ENCODE measurements at places on chromosomes 4 and X.
A peak's percentile ranks its signal among the peaks of the same experiment; 100 is the strongest.

DNA sequence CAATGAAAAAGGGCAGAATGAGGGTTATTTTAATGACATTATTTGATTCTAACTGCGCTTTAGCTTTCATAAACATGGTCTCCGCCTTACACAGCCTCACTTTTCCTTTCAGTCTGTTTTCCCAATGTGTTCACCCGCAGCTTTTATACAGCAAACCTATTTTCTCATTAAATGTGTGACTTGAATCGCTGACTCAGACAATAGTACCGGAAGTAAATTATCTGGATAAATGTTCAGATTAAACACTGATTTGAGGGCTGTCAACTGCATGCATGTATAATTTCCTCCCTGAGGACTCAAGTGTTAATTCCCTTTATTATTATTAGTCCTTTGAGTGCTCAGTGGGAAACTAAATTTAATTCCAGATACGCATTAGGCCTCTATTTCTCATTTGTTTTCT, 117.3 kb downstream of the FAM133A start:
- DNase-seq, result no peak

GRCh38 chr4:52250154-52250553, 199.1 kb downstream of the SPATA18 start:
- DNase-seq, result no peak

DNA sequence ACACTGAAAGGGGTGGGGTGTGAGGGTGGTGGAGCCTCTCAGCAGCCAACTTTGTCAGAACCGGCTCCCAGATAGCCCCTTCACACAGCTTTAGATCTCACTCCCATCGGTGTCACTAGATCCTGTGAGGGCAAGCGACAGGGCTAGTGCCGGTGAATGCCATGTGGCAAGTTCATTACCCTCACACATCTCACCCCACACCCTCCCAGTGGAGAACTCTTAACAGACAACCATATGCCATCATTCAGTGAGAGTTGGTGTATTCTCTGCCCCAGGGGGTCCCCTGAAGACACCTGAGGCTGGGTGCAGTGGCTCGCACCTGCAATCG, 15.3 kb downstream of the SEPTIN6 start:
- DNase-seq, result no peak

DNA sequence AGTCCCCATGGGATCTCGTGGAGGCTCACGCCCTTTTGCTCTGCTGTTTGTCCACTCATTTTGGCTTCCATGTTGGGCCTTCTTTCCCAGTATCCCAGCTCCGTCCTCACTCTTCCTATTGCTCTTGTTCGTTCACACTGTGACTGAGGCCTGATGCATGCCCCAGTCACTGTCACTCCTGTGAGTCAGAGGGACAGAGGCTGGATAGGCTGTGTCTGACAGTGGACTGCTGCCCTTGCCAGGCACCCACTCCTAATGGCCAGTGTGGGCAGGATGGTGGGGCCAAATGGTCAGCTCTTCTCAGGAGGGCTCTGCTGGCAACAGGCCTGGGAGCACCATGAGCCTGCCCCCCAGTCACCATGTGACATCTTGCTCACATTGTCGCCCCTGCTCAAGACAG, 40.0 kb downstream of the HADH start:
- DNase-seq, result no peak

- DNase-seq, result no peak
These were observed 914.5 kb downstream of the NLGN4X start for GRCh38 chrX:5314148-5314547.

DNA sequence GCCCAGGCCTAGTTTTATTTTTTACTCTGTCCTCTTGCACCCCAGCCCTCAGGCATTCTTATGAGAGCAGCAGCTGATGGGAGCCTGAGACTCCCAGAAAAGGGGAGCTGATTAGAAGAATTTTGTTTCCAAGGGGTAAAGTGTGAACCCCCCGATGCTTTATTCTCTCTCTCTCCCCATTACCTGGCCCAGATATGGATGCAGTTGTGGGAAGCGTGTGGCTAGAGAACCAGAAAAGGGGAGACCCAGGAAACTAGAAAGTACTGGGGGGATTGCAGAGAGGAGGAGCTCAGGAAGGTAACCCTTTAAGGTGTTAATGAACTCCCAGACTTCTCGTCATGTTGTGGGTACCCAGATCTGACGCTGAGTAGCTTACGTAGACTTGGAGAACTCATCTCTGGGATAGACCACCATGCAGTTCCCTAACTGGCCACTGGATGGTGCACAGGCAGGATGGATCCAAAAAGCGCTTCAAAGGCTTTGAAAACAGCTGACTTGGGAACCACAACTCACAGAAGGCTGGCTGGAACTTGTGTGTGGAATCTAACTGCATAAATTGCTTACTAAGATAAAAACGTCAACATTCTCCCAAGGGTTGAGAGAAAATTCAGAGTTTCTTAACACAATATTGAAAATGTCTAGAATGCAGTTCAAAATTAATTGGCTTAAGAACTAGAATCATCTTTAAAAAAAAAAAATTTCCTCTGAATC, 64.7 kb downstream of the TBC1D14 start:
- DNase-seq, result peak; percentile 85

DNA sequence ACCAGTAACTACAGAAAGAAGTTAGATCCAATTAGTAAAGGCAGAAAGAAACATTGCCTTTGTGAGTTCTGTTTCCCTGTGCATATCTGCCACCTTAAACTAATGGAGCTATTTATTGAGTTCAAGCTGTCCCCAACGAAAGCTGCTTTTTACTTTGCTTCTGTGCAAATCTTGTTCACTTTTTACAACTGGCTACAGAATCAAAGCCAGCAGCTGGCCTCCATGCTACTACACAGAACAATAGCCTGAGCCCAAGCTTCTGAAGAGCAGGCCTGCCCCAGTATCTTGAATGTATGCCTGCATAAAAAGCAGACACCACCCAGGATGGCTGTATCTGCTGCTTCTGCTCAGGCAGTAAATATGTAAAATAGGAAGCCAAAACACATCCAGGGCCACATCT, 28.1 kb downstream of the ANK2 start:
- no peak for DNase-seq

- no peak for DNase-seq
These were observed 91.1 kb downstream of the NFKB1 start for GRCh38 chr4:102592256-102592655.

GRCh38 chrX:77434962-77435361, 12.2 kb upstream of the FGF16 start:
- peak; percentile 23 for DNase-seq

- no peak for DNase-seq
These were observed 124.0 kb upstream of the NOCT start for GRCh38 chr4:138891631-138892031.

DNA sequence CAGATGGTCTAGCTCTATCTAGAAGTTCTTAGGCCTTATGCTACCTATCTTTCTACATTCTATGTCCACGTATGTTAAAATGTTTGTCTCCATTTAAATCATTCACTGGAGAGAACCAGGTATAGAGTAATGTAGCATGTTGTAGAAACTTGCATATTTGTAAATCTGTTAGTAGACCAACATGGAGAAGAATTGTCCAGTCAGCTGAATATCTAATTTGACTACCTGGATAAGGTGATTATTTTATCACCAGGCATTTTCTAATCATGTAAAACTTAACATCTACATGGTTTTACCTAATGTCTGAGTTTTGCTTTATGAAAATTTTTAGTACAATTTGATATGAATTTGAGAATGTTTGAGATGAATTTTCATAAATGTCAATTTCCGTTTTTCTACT, 19.5 kb downstream of the REST start:
- no peak for DNase-seq

DNA sequence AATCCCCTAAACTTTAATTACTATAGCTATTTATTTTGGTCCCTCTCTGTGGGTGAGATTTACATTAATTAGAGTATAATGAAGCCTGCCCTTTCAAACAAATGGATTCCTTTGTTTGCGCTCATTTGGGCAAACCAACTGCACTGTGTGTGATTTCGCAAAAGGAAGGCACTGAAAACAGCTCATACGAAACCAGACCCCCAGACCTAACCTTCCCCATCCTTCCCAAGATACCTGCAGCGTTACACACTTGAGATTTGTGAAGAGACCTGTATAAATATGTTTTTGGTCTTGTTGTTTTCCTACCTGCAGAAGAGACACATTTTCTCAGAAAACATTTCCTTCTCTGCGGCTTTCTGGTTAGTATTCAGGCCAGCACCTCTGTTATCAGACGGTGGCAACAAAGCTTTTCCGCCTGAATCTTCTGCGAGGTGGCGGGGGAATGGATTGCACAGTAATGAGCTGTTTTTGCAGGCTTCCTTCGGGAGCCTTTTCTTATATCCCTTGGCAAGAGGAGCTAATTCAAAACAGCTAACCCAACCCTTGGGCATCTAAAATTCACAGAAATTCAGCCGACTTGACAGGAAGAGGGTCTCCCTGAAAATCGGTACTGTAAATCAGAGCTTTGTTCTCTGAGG, 47.6 kb downstream of the CBLL2 start:
- no peak for DNase-seq

DNA sequence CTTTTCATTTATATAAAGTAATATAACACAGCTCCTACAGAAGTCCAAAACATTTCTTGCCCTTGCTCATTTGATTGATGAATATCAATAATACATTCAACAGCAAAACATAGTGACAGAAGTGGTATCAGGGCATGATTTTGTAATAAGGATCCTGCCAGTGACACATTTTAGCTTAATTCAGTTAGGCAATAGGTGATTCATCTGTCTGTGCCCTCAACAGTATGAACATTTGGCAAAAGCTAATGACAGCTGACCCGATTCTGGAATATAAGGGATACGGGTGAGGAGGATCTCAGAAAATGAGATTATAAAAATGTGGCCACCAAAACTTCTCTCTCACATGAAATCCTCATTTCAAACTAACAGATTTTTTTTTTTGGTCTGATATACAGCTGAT, 294.0 kb downstream of the CAMK2D start:
- peak; percentile 78 for DNase-seq

GRCh38 chr4:150960079-150960478, 55.0 kb downstream of the LRBA start:
- DNase-seq, result peak; percentile 67

- no peak for DNase-seq
These were observed 645 bp downstream of the APLN start for GRCh38 chrX:129653971-129654651.

- DNase-seq, result no peak
These were observed 38.6 kb downstream of the MAP9 start for GRCh38 chr4:155338196-155338595.

DNA sequence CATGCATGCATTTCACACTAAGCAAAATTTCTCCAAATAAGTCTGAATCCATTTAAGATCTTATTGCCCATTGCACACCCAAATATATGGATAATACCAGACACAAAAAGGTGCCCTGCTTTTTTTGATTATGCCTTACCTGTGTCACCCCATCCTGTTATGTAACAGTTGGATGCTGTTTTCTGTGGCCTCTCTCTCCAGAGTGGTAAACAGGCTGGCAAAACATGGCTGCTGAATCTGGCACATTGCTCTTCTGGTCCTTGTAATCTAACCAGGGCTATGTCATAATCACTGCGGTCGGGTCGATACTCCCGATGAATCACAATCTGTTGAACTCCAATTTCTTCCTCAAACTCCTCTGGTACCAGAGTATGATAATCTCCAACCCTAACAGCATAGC, 70.1 kb downstream of the PRSS12 start:
- DNase-seq, result no peak

DNA sequence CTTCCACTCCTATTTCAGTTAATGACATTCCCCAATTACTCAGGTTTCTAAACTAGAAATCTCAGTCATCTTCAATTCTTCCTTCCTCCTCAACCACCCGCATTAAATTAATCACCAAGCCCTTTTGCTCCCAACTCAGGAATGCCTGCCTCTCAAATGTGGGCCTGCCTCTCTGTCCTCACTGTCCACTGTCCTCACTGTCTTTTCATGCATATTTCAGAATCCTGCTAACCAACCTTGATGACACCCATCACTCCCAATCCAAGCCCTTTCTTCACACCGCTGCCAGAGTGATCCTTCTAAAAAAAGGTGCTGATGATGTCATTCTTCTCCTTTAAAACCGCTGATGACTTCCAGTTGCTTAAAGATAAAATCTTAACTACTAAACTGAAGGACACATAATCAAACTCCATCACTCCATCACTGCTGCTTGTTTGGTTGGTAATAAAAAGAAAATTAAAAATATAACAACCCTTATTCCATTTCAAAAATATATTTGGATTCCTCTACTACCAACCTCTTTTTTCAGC, 5.1 kb upstream of the APBB2 start:
- no peak for DNase-seq

- no peak for DNase-seq
These were observed 8.8 kb upstream of the CHRDL1 start for GRCh38 chrX:110804446-110804845.

DNA sequence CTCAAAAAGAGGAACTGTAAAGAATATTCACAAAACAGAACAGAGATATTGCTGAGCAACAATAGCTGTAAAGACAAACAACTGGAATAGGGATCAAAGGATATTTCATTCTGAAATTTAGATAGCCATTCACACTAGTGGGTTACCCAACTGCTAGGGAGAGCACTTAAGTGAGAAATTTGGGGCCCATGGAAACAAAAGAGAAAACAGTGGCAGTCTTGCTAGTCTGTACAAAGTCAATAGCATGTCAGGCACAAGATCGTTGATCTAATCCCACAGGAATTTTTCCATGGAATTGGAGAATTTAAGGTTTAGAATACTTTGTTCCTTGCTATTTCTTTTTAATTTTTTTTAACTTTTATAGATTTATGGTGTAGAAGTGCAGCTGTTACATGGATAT, 467.0 kb downstream of the PCDH18 start:
- no peak for DNase-seq

DNA sequence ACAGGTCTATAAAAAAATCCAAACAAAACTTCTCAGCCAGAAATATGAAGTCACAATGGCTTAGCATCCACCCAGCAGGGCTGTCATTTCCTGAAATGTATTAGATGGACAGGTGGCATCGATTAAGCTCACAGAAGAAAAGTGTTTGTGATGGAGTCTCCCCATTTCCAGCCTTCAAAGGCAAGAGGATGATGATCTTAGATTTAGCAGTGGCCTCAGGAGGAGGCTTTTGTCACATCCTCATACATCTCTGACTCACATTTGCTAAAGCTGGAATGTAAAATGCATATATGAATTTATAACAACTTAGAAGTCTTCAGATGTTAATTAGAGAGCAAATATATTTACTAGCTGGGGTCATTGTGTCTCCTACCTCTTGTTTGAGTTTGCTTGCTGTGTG, 441.9 kb downstream of the SPRY1 start:
- DNase-seq, result peak; percentile 12

GRCh38 chr4:70559211-70559830, 32.7 kb upstream of the AMBN start:
- peak; percentile 9 for DNase-seq

DNA sequence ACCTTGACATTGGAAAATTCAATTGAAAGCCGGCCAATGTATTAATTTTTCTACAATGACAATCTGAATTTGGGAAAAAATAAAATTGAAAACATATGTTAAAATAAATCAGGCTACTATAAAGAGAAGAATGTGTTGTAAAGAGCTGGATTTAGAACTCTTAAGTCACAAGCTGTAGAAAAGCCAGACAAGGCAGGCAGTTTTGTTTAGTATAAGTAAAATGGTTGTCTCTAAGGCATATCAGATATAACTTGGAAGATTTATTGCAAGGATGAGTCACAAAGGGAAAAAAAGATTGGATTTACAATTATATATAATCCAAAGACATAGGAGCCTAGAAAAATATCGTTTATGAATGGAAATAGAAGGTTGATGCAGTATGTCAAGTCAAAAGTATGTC, 549.1 kb upstream of the EPHA5 start:
- no peak for DNase-seq

GRCh38 chr4:2598511-2599303, 62.3 kb downstream of the FAM193A start:
- peak; percentile 44 for DNase-seq

- DNase-seq, result peak; percentile 34
These were observed 738.3 kb upstream of the FRG1 start for GRCh38 chr4:189202182-189202868.

All from dermis microvascular lymphatic vessel endothelial cell (primary cell).